NCI-H510A treated with DMSO at 0.1 percent for 48 hours (cell line): ENCODE measurements at places on chromosomes 1 and 21.

DNA sequence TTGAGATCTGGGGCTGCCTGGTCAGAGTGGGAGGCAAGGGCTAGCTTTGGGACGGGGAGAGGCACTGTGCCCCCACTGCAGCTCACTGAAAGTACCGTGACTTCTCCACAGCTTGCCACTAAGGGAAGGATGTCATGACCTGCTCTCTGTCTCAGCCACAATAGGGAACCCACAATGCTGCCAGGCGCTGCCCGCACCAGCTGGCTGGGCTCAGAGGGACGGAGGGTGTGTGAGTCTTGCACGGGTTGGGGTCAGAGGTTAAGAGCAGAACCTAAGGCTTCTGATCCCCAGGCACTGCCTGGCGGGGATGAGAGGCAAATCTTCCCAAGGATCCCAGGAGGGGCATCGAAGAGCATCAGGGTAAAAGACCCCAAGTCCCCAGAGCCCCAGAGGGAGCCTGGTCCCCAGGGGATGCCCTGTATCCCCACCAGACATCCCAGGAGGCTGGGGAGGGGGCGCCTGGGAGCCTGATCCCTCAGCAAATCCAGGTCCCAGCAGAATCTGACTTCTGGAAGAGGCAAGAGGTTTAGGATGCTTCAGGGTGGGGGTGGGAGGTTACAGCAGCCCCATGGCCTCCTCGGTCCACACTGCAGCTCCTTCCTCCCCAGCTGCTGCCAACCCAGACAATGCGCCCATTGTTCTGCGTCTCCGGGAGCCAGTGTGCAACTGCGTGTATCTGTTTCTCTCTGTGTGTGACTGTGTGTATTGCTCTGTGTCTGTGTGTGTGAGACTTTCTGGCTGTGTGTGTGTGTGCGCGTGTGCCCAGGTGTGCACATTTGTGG is 2.0 kb upstream of the MARCKSL1 start:
- no peak for DNase-seq

- no peak for DNase-seq
Measured at GRCh38 chr1:236147068-236147467, 4.7 kb downstream of the GPR137B start.

DNA sequence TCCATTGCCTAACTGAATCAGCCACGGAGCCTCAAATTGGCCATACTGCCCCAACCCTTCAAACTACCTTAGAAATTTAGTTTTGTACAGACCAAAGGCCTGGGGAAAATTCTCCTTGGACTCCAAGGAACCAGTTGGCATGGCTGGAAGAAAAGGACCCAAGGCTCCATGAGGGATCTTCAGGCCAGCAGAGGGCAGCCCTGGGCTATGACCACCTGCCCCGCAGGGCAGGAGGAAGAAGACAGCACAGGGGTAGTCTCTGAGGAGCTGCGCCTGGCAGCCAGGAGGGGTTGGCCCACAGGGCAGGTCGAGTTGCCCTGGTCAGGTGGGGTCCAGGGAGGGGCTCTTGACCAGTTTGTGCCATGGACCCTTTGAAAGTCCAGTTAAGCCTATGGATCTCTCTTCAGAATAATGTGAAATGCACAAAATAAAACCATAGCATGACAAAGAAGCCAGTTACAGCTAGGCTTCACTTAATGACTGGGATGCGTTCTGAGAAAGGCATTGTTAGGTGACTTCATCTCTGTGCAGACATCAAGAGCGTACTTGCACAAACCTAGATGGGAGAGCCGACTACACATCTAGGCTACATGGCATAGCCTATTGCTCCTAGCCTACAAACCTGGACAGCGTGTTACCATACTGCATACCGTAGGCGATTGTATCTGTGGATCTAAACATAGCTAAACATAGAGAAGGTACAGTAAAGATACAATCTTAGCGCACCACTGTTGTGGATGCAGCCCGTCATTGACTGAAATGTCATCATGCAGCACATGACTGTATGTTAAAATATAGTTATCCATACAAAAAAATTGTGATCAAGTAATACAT is 26.1 kb downstream of the CACNA1S start:
- peak; percentile 30 for DNase-seq

DNA sequence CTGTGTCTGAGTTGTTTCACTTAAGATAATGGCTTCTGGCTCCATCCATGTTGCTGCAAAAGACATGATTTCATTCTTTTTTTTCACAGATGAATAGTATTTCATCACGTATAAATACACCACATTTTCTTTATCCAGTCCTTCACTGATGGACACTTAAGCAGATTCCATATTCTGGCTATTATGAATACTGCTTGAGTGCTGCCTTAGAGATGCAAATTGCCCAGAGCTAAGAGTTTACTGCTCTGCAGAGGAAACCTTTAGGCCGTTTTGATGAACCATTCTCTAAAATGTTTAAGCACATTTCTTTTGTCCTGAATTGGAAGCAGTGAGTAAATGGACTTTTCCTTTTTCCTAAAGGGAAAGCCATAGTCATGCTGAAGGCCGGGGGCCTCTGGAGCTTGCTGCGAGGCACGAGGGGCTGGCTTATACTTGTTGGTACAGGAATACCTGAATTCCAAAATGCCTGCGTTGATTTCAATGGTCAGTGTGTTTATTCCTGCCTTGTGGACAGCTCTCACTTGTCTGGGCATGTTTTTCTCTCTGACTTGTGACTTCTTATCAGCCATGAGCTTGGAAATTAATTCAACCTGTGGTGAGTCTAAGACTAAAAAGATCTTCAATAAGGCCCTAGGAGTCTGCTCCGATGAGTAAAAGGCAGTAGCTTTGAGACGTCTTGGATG is 201.0 kb upstream of the MAP1LC3C start:
- no peak for DNase-seq

GRCh38 chr21:46127239-46128105 is 27.9 kb downstream of the FTCD start:
- DNase-seq: no peak

DNA sequence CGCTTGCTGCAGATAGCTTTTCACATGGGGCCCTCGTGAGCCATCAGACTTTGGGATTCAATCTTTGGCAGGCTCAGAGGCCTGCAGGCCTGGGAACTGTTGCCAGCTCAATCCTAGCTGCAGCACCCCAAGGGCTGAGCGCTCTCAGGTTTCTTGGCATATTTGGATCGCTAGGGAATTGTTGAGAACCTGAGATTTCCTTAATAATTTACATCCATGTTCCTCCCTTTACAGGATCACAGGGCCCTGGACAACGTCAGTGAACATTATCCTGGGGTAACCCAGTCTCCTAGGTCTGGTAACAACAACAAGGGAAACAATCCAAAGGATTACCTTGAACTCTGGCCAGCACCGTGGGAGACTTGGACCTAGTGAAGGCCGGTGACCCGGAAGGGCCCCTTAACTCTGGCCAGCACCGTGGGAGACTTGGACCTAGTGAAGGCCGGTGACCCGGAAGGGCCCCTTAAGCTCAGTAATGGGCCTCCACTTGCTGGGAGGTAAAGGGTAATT is 49.3 kb upstream of the NEK2 start:
- DNase-seq: no peak

DNA sequence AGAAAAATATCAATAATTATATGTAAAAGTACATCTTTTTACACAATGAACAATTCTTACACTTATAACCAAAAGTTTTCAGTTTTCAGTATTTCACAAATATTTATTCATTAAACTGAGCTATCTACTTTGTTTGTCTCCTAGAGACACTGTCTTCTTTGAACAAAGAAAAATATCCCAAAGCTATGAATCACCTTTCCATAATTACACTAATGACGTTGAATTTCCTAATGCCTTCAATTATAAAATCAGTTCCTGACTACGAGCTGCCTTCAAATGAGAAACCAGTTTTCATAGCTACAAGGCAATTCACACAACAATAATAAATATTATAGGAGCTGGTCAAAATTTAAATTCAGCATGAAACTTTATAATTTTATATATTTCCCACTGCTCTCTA is 201.8 kb upstream of the BRINP3 start:
- DNase-seq: no peak

- no peak for DNase-seq
Measured at GRCh38 chr1:1752636-1753606, 25.3 kb downstream of the NADK start.

- no peak for DNase-seq
Measured at GRCh38 chr1:232598133-232598532, 31.8 kb downstream of the SIPA1L2 start.

DNA sequence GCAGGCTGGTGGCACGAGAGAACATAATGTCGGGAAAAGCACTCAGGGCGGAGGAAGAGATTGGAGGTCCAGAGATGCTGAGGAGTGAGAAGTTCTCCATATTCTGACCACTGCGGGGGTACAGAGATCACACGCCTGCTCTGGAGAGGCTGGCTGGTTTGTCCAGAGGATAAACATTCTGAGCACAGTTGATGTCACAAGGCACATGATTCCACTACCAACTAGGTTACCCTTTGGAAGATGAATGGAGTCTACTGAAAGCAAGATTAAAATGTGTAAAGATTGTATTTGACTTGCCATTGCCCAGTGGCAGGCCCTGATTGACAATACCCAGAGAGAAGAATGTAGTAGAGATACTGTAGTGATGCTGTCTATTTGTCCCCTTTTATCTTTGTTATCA is at the start of gene SPATA46:
SPATA46 (minus strand) TSS at position 164 of the 400 bp plus-strand sequence; CDS start at position 100, 64 bp downstream.
- DNase-seq: no peak

DNA sequence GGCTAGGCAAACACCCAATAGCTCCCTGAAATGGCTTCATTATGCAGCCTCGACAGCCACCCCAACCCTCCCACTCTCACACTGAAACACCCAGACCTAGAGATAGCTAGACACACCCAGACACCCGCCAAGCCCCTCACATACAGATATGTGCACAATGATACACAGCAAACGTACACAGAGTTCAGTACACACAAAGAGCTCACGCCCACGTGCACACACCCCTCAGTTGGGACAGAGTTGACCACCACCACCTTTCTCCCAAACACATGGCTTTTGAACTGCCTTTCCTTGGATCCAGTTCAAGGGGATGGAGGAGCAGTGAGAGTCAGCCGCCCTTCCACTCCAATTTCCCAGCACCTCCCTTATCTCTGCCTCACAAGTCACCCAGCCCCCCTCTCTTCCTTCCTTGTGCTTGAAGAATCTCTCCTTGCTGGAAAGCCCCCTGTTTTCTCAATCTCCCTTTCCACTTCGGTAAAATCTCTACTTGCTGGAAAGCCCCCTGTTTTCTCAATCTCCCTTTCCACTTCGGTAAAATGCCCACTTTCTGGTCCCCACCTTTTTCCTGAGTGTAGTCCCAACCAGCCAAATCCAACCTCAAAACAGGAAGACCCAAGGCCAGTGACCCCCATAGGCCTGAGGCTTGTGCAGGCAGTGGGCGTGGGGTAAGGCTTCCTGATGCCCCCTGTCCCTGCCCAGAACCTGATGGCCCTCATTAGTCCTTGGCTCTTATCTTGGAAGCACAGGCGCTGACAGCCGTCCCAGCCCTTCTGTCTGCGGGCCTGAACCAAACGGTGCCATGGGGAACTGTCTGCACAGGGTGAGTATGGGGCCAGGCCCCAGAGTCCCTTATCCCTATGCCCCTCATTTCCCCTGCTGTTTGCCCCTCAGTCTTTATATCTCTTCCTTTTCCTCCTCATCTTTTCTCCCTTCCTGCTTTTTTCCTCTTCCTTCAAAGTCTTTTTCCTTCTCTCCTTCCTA is at the start of gene ACKR1:
ACKR1 (plus strand) TSS at position 715 of the 981 bp plus-strand sequence; CDS start at position 800, 85 bp downstream.
- DNase-seq: no peak

DNA sequence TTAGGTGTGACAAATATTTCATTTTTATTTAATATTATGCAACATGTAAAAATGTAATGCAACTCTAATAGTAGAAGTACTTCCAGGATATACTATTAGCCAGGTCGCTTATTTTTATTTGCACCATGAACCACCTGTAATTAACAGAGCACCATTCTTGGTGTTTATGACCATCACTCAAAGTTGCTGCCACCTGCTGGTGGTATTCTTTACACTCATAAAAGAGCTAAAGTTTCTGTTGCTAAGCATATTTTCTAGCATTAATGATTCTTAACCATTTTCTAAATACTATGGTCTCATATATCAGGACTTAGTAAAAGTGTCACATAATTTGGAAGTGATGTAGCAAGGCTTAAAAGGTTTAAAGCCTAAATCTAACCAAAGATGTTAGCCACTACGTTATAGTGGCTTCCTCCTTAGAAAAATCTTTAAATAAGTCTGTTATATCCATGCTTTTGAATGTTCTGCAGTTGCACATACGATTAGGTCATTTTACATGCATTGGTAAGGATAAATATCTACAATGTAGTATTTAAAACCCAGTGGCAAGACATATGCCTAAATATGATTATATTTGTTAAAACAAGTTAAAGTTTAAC is 244.5 kb downstream of the NEGR1 start:
- DNase-seq: peak; percentile 55

DNA sequence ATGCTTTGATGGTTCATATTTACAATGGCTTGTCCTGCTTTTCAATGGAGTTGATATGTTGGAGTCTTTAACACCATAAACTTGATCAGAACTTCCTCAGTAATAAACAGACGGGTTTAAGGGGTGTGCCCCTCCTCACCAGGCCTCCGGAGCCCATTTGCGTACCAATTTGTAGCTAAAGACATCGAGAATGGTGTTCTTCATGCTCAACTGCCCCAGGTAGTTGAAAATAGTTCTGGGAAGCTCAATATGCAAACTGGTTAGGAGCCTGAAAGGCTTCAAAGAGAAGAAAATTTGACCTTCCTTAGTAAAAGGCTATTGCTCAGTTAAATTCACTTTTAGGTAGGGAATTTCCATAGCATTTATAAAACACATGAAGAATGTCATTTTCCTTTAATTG is 68.1 kb upstream of the RRP15 start:
- DNase-seq: no peak

GRCh38 chr1:236795757-236796667 is 920 bp downstream of the MTR start:
- DNase-seq: peak; percentile 8

DNA sequence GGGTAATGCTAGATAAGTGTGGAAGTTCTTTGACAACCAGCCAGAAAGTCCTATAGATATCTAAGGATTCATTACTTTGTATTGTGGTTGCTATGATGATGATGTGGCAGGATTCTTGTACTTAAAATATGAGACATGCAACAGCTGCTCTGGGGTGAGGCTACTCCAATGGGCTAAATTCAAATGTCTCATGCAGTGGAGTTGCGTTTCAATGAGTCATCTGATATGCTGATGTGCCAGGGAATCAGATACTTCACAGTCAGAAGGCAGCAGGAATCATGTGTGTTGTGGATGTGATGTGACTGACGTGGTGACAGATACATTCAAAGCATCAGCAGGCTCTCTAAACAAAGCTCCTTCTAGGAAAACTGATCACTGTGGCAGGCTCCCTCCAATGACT is 66.5 kb downstream of the TSEN15 start:
- no peak for DNase-seq

DNA sequence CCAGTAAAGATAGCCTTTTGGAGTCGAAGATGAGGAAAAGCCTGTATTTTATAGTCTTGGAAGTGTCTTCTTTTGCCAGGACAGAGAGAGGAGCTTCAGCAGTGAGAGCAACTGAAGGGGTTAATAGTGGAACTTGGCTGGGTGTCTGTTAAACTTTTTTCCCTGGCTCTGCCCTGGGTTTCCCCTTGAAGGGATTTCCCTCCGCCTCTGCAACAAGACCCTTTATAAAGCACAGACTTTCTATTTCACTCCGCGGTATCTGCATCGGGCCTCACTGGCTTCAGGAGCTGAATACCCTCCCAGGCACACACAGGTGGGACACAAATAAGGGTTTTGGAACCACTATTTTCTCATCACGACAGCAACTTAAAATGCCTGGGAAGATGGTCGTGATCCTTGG is at the start of gene VCAM1:
VCAM1 (plus strand) TSS at position 253 of the 400 bp plus-strand sequence; CDS start at position 372, 119 bp downstream.
- no peak for DNase-seq

GRCh38 chr1:199546323-199546722 is 481.2 kb upstream of the NR5A2 start:
- no peak for DNase-seq
